ENCODE measurements at places on chromosomes 12 and 14.

DNA sequence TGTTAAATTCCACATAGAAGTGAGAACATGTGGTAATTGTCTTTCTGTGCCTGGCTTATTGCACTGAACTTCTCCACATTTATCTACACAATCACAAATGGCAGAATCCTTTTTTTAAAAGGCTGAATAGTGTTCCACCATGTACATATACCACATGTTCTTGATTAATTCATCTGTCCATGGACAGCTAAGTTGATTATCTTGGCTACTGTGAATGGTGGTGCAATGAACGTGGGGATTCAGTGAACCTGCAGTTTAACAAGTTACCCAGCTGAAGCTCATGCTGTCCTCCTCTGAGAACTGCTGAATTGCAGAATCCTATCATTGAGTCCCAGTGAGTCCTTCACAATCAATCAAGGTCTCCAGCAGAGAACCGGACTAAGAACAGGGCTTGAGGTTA lies 74.9 kb downstream of the TBK1 start:
- no peak for DNase-seq

DNA sequence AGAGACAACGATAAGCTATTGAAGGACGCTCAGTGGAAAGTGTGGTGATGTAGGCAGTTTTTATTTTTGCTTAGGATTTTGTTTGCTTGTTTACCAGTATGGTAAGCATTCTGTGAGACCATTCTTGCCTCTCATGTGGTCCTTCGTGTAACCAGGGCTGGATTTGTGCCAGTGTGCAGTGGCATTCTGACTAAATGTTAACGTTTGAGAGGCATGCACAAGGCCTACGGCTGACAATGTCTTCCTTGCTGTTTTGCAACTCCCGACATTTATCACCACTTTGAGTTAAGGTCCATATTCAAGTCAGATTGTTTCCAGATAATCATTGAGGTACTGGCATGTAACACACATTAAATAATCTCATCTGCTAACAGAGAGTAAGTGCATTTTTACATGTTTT lies 102.3 kb upstream of the BCAT1 start:
- no peak for DNase-seq

- DNase-seq, result no peak
Measured at GRCh38 chr14:96584907-96585671, 82.9 kb downstream of the PAPOLA start.

DNA sequence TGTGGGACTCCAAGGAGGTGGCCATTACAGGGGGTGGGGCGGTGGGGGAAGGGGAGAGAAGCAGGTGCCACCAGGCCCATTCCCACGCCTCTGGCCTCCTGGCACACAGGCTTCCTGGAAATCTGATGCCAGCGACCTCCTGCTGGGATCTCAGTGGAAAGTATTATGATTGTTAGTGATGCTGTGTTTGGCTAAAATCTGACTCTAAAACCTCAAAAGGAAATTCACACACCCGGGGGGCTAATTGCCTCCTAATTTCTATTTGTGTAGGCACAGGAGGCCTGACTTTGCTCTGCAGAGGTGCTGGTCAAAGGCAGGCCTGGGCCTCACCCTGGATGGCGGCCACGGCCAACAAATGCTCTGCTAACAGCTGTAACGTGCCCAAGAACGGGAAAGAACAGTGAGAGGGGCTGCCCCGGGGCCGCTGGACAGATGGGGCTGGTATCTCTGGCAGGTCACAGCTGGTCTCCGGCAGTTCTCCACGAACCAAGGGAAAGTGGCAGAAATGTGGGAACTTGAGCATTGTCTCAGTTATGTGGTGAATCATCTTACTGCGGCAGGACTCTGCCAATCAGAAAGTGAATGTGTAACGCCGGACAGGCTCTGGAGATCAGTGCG lies 14.3 kb downstream of the FAM181A start:
- no peak for DNase-seq
